Colonic mucosa (tissue), 4 donors: ENCODE measurements at places on chromosomes 11 and 22. TPM values are rescaled to one million over a fixed set of nuclear protein-coding genes. Genes with fewer than 3 reads are reported as not detected.

The MAPK8IP2 gene
- total RNA-seq: 1.2 TPM

The SHANK2 gene
- total RNA-seq: 26.0 TPM

The ATG13 gene
- 58.3 TPM for total RNA-seq

GRCh38 chr11:93221539-93221938 is 23.7 kb upstream of the SLC36A4 start:
- H3K4me1 ChIP-seq: no peaks in the 10 kb centered on the region
- peak; percentile 39 for DNase-seq
- no peaks in the 10 kb centered on the region for H3K27me3 ChIP-seq

DNA sequence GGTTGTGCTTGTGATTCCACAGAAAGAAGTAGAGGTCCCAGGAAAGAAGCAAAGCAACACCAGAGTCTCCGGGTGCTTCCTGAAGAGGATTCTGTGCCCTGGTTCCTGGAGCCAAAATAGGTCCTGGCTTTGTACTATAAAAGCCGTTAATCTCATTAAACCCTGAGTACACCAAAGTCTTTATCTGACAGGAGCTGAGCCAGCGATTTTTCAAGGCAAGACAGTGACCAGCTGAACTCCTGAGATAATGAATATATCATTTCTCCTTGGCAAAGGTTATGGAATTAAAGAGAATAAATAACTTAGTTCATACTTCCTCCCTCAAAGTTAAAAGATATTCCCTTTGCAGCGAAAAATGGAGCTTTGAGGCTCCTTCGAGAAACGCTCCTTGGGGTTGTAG is 5.2 kb downstream of the TMEM138 start:
- H3K4me3 ChIP-seq: no peak overlapping the region
- H3K4me1 ChIP-seq: no peaks in the 10 kb centered on the region
- H3K27me3 ChIP-seq: no peaks in the 10 kb centered on the region
- H3K27ac ChIP-seq: no peak overlapping the region

DNA sequence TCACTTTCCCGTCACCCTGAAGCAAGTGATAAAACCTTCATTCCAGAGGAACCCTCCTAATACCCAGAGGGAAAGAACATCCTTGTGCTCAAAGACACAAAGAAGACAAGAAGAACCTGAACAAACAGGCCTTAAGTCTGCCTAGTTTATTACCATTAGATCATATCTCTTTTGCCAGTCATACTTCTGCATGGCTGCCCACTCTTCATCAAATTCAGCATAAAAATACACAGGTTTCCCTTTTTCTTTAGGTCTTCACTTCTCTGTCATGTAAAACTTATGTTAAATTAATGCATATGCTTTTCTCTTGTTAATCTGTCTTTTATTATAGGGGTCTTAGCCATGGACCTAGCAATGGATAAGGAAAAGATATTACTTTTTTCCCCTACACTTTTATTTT is 459.7 kb downstream of the DLG2 start:
- DNase-seq: no peak
- H3K4me1 ChIP-seq: no peaks in the 10 kb centered on the region
- no peaks in the 10 kb centered on the region for H3K36me3 ChIP-seq
- no peaks in the 10 kb centered on the region for H3K27me3 ChIP-seq
- H3K27ac ChIP-seq: no peak overlapping the region

- H3K27ac ChIP-seq: no peak overlapping the region
- H3K27me3 ChIP-seq: no peaks in the 10 kb centered on the region
- DNase-seq: no peak
- H3K36me3 ChIP-seq: no peaks in the 10 kb centered on the region
Measured at GRCh38 chr11:126185259-126186024, 26.0 kb downstream of the RPUSD4 start.

GRCh38 chr11:61534933-61535839 is 26.6 kb downstream of the LRRC10B start:
- no peaks in the 10 kb centered on the region for H3K36me3 ChIP-seq
- peaks cover 18% of the 10 kb centered on the region for H3K4me1 ChIP-seq
- H3K4me3 ChIP-seq: no peak overlapping the region
- no peak for DNase-seq
- H3K27ac ChIP-seq: no peak overlapping the region

GRCh38 chr11:57812634-57813033 is 51.0 kb downstream of the CTNND1 start:
- no peaks in the 10 kb centered on the region for H3K4me1 ChIP-seq
- peaks cover 43% of the 10 kb centered on the region for H3K36me3 ChIP-seq
- no peak for DNase-seq
- H3K27me3 ChIP-seq: no peaks in the 10 kb centered on the region

DNA sequence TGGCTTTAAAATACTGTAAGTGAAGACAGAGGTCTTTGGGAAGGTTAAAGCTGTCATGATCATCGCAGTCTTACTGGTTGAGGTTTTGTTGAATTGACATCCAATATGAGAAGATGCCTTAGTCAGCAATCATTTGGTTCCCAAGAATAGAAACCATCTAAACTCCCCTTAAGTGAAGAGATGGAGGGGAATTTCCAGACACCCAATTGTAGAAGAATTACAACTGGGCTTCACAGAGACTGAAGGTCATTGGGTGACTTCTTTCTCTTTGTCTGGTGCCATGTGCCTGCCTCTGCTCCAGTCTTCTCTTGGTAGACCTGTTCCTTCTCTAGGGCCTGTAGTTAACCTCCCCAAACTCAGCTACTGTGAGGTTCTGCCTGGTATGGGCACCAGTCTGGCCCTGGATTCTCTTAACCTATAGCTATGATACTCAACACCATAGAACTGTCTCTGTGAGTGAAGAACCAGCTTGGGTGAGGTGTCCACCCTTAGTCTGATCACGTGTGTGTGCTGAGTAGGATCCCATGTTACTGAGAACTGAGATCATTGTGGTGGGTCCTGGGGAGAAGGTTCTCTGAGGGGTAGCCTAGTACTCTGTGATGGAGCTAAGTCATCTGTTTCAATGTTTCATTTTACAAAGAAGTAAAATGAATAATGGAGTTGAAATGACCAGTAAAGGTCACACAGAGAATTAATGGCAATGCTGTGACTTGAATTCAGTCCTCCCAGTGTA is 182.5 kb downstream of the CSNK2A3 start:
- DNase-seq: no peak
- H3K4me3 ChIP-seq: no peak overlapping the region
- H3K4me1 ChIP-seq: no peaks in the 10 kb centered on the region
- no peaks in the 10 kb centered on the region for H3K27me3 ChIP-seq

DNA sequence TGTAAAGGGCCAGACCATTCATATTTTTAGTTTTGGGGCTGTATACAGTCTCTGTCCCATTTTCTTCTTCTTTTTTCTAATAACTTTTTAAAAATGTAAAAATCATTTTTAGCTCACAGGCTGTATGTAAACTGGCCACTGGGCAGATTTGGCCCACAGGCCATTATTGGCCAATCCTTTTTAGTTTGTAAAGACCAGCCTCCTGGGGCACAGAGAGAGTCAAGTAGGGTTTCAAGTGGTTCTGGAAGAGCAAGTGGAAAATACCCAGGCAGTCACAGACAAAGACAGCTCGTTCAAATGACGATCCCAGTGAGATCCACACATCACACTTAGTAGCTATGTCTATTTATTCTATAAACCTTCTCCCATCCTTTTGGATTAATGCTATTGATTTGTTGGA is 150.2 kb upstream of the ARHGAP20 start:
- DNase-seq: no peak
- no peak overlapping the region for H3K27ac ChIP-seq
- no peaks in the 10 kb centered on the region for H3K27me3 ChIP-seq
- no peaks in the 10 kb centered on the region for H3K36me3 ChIP-seq
- no peaks in the 10 kb centered on the region for H3K4me1 ChIP-seq

- peaks cover 5% of the 10 kb centered on the region for H3K4me1 ChIP-seq
- H3K27me3 ChIP-seq: no peaks in the 10 kb centered on the region
- no peaks in the 10 kb centered on the region for H3K36me3 ChIP-seq
- no peak overlapping the region for H3K4me3 ChIP-seq
- H3K27ac ChIP-seq: no peak overlapping the region
Measured at GRCh38 chr11:3849297-3849874, 6.1 kb upstream of the STIM1 start.

- H3K27me3 ChIP-seq: no peaks in the 10 kb centered on the region
- H3K27ac ChIP-seq: peak overlapping the region; percentile 77
- DNase-seq: peak; percentile 77
- no peak overlapping the region for H3K4me3 ChIP-seq
- H3K36me3 ChIP-seq: no peaks in the 10 kb centered on the region
Measured at GRCh38 chr11:130144141-130144540, 15.4 kb upstream of the ST14 start.

DNA sequence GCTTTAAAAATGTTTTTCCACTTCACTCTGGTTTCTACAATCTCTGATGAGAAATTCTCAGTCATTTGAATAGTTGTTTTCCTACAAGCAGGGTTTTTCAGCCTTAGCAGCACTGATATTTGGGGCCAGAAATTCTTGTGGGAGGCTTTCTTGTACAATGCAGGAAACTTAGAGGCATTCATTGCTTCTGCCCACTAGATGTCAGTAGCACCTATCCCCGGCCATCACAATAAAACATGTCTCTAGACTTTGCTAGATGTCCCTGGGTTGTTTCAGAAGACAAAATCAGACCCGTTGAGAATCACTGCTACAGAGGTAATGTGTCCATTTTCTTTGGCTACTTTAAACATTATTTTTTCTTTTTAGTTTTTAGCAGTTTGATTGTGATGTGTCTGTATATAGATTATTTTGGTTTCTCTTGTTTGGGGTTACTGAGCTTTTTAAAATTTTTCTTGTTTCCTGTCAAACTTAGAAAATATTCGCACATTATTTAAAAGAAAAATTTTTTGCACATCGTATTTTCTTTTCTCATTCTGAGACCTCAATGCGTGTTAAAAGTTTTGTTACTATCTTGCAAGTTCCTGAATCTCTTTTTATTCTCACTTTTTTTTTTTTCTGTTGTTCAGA is 60.8 kb upstream of the CCDC179 start:
- DNase-seq: peak; percentile 23
- H3K27me3 ChIP-seq: no peaks in the 10 kb centered on the region
- H3K36me3 ChIP-seq: no peaks in the 10 kb centered on the region

- no peak for DNase-seq
- H3K27ac ChIP-seq: no peak overlapping the region
- H3K4me1 ChIP-seq: no peaks in the 10 kb centered on the region
- no peaks in the 10 kb centered on the region for H3K27me3 ChIP-seq
Measured at GRCh38 chr22:46386312-46386711, 50.8 kb downstream of the TRMU start.

DNA sequence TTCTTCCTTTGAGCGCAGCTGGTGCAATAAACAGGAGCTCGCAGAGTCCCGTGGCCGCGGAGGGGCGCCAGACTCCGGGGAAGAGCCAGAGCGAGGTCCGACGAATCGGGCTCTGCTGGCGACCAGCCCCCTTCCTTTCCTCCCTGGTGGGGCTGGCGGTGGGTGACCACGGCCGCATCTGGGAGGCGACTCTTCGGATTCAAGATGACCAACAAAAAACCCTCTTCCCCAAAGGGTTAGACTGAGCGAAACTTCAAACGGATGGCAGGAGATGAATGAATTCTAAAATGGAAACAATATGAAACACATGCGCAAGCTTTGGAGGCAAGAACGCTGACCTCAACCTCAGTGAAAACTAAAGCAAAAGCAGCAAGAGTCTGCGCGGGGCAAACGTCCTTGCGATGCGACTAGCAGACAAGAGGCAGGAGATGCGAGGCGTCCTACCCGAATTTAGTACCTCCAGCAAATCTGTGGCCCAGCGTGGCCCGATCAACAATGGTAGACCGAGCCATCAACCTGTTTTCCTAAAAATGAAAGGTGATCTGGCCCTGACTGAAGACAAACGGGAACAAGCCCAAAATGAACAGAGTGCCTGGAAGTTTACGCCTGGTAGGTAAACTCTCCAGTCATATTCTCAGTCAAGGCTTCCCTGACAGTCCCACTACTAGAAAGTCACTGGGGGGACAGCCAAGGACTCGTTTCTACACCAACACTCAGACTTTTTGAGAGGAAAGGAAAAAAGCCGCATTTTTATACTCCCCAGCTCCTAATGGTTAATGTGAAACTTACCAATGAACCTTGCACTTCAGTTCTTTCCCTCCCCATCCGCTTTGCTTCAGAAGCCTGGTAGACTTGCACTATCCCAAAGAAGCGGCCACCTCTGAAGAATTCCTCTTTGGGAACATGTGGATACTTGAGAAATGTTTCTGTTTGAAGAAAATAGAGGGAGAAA is 11.6 kb downstream of the MMP3 start:
- H3K27ac ChIP-seq: no peak overlapping the region
- no peak overlapping the region for H3K4me3 ChIP-seq
- peak; percentile 66 for DNase-seq
- no peaks in the 10 kb centered on the region for H3K4me1 ChIP-seq
- no peaks in the 10 kb centered on the region for H3K27me3 ChIP-seq
- no peaks in the 10 kb centered on the region for H3K36me3 ChIP-seq

DNA sequence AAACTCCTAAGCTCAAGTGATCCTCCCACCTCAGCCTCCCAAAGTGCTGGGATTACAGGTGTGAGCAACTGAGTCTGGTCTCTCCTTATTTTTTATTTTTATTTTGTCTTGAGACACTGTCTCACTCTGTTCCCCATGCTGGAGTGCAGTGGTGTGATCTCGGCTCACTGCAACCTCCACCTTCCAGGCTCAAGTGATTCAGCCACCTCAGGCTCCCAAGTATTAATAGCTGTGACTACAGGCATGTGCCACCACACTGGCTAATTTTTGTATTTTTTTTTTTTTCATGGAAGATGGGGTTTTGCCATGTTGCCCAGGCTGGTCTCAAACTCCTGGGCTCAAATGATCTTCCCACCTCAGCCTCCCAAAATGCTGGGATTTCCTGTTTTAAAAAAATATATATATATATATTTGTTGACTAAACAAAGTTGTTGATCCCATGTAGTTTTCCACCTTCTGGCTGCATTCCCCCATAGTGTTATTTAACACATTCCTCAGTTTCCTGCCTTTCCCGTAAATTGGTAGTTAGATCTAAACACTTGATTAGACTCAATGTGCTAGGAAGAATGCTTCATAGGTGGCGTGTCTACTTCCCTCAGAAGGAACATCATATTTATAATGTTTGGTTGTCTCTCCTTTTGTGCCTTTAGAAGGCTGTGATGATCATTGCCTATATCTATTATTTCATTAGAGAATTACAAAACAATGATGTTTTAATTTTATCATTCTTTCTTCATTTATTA is 38.8 kb downstream of the LRRC32 start:
- no peak overlapping the region for H3K4me3 ChIP-seq
- no peaks in the 10 kb centered on the region for H3K27me3 ChIP-seq
- no peak for DNase-seq
- H3K36me3 ChIP-seq: no peaks in the 10 kb centered on the region
- H3K4me1 ChIP-seq: no peaks in the 10 kb centered on the region
- H3K27ac ChIP-seq: no peak overlapping the region

DNA sequence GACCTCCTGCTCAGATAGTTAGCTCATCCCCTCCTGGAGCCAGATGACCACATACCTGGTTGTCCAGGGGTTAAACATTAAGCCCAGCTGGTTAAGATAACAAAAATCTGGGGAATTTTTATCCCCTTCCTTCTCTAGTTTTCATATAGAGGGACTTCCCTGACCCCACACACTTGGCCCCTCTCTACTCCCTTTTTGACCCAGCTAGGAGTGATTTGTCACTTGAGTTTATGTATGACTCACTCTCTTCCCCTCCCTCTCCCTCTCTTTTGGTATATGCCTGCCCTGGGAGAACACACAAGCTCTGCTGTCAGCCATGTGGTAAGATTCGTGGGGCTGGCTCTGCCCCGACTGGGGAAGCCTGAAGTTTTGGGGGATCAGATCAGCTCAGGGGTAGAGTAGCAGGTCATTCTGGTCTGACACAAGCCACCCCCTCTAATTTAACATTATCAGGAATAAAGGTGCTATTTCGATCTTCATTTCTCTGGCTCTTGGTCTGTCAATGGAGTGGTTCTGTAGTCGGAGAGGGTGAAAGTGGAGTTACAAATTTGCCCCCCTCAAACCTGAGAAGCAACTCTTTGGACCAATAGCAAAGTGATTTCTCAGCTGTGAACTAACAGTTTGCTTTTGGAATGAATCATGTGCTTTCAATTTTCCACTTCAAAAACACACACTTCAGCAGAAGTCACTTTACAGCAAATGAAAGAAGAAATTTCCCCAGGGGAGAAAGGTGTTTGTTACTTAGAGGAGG is 415.3 kb upstream of the CADM1 start:
- no peak for DNase-seq
- no peak overlapping the region for H3K27ac ChIP-seq
- H3K36me3 ChIP-seq: no peaks in the 10 kb centered on the region
- no peaks in the 10 kb centered on the region for H3K27me3 ChIP-seq
